Stimulated activated CD4-positive, alpha-beta T cell treated with anti-CD3 and anti-CD28 coated beads, Interleukin-1b, Interleukin-23, amount 100 ng/mL, for 48 hours (primary cell): ENCODE measurements at places on chromosomes 13 and 19.

DNA sequence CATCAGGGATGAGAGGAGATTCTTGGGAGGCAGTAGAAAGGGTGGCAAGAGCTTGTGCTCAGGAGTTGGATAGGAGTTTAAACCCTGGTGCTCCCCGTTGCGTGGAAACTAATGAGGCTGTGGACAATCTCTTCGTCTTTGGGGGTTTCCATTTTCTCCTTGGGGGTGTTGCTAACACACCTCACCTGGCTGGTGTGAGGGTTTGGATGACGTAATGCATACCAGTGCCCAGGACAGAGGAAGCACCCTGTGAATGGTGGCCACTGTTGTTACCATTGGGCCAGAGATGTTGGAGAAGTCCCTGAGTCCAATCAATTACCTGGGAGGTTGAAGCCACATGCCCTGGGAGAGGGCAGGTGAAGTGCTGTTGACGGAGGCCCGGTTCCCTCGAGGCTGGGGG lies 146.5 kb downstream of the URI1 start:
- DNase-seq, result no peak

- no peak for DNase-seq
Observed at GRCh38 chr13:38444904-38445303, 95.3 kb downstream of the UFM1 start.

DNA sequence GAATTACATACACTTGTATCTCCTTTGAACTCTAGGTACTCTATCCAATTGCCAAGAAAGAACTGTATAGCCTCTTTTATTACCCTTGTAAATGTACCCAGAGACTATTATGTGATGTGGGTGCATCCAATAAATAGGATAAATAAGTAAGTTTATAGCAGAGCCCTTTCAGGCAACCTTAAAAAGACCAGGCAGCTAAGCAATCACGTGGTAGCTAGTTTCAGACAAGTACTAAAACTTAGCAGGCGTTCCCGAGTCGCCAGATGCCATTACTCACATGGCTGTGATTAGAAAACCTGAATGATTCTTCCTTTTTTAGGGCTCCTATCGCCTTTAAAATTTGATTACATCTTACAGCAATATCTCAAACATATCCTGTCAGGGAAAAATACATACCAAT lies 1303.0 kb downstream of the EFNB2 start:
- DNase-seq, result no peak

- DNase-seq, result no peak
Observed at GRCh38 chr19:51066393-51067186, 1.7 kb upstream of the KLK13 start.

GRCh38 chr13:113620036-113620796 lies 35.7 kb downstream of the TFDP1 start:
- no peak for DNase-seq

GRCh38 chr19:50759886-50760285 lies 10.4 kb upstream of the GPR32 start:
- DNase-seq, result no peak

- DNase-seq, result no peak
Observed at GRCh38 chr13:98315466-98315865, 138.4 kb upstream of the RNF113B start.
